ENCODE measurements at places on chromosomes 4 and X. TPM values are rescaled to one million over a fixed set of nuclear protein-coding genes. Genes with fewer than 3 reads are reported as not detected.

Gene LRCH2
- not detected for total RNA-seq

Gene PDHA1
- total RNA-seq, result 284 TPM

Gene MAGEA6
- total RNA-seq, result 3.2 TPM

Gene CXCL3
- 1.1 TPM for total RNA-seq

Gene CFAP47
- not detected for total RNA-seq

Gene NAP1L3
- not detected for total RNA-seq

Gene UCP1
- not detected for total RNA-seq

Gene FGF16
- not detected for total RNA-seq

Gene F9
- not detected for total RNA-seq

- peak; percentile 76 for DNase-seq
Measured at GRCh38 chr4:173167758-173168395, 734 bp upstream of the GALNT7 start.

GRCh38 chr4:53847965-53848364 is 216.4 kb downstream of the CHIC2 start:
- DNase-seq, result no peak

- no peak for DNase-seq
Measured at GRCh38 chr4:118973295-118973694, 84.6 kb downstream of the SYNPO2 start.

- no peak for DNase-seq
Measured at GRCh38 chr4:113540859-113541258, 220.7 kb downstream of the CAMK2D start.

DNA sequence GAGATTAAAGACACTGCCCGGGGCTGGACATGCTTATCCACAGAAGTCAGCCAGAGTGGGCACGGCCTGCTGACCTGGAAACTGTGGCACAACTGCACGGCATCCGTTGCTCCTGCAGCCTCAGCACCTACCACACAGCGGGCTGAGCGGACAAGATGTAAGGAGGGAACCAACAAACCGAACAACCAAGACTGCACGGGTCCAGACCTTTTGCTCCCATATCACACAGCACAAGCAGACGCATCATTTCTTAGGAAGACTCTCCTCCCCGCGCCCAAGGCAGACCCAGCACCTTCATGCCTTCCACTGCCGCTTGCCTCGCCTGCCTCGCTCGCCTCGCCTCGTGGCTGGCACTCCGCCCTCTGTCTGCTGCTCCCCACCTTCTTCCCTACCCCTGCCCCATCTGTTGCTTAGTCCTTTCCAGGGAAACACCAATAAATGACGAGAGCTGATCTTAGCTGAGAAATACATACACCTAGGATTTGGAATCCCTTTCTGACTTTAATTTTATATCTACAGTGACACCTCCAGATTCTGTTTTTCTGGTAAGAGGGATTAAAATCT is 79.0 kb downstream of the AFAP1 start:
- DNase-seq, result no peak

DNA sequence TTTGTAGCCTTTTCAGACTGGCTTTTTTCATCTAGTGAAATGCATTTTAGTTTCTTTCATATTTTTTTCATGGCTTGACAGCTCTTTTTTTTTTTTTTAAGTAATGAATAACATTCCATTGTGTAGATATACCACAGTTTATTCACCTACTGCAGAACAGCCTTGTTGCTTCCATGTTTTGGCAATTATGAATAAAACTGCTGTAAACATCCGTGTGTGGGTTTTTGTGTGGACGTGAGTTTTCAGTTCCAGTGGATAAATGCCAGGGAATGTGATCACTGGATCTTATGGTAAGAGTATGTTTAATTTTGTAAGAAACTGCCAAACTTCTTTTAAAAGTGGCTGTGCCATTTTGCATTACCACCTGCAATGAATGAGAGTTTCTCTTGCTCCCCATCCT is 160.8 kb downstream of the SOWAHB start:
- DNase-seq, result no peak

- DNase-seq, result no peak
Measured at GRCh38 chr4:128468123-128468989, 180.7 kb upstream of the PGRMC2 start.

GRCh38 chrX:107676559-107677378 is 48.5 kb downstream of the PRPS1 start:
- peak; percentile 81 for DNase-seq

GRCh38 chr4:146846882-146847281 is 98.8 kb downstream of the TTC29 start:
- no peak for DNase-seq

DNA sequence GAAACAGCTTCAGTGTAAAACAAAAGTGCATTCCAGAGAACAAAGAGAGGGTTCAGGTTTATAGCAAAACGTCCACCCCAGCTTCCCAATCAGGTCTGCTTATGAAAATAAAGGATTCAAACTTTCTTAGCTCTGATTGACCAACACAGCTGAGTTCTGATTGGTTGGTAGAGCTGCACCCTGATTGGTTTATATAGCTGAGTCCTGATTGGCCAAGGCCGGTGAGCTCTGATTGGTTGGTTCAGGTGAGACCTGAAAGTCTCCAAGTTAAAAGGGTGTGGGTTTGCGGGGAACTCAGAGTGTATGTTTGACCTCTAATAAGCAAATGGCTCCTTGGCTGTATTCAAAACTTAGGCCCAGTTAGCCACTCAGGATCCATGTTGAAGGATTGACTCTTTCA is 20.9 kb downstream of the CLRN2 start:
- DNase-seq, result no peak

GRCh38 chrX:5733501-5733900 is 495.2 kb downstream of the NLGN4X start:
- DNase-seq, result no peak

- no peak for DNase-seq
Measured at GRCh38 chr4:94766856-94767255, 9.1 kb downstream of the BMPR1B start.
